ENCODE measurements at places on chromosomes 7 and 10. TPM values are rescaled to one million over a fixed set of nuclear protein-coding genes. Genes with fewer than 3 reads are reported as not detected.

The CDNF gene
- total RNA-seq = not detected

The GNAI1 gene
- total RNA-seq = 35.2 TPM

DNA sequence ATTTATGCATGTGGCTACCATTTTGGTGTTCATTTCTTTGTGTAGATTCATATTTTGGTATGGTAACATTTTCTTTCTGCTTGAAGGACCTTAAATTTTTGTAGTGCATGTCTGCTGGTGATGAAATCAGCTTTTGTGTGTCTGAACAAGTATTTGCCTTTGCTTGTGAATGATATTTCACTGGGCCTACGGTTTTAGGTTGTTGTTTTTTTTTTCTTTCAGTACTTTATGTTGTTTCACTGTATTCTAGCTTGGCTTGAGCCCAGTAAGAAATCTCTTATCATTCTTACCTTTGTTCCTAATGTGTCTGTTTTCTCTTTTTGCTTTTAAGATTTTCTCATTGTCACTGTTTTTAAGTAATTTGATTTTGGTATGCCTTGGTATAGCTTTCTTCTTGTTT, 31.9 kb downstream of the SAMD8 start:
- DNase-seq = no peak

- DNase-seq = no peak
These were observed 363.7 kb downstream of the BMPER start for GRCh38 chr7:34269084-34269483.

- no peak for DNase-seq
These were observed 65.4 kb downstream of the MGAM2 start for GRCh38 chr7:142176901-142177300.

DNA sequence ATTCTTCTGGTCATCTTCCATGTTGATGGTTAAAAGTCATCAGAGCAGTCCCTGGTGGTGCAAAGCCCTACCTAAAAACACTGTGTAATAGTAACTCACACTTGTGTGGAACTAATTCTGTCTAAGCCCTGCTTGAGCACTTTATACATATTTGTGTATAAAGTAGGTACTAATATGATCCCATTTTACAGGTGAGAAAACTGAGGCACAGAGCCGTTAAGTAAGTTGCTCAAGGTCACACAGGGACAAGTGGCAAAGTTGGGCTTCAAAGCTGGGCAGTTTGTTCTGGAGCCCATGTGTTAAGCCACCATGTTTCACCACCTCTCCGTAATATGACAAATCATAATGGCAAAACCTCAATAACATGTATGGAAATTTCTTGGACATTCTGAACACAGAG, 48.1 kb downstream of the BPGM start:
- DNase-seq = no peak

DNA sequence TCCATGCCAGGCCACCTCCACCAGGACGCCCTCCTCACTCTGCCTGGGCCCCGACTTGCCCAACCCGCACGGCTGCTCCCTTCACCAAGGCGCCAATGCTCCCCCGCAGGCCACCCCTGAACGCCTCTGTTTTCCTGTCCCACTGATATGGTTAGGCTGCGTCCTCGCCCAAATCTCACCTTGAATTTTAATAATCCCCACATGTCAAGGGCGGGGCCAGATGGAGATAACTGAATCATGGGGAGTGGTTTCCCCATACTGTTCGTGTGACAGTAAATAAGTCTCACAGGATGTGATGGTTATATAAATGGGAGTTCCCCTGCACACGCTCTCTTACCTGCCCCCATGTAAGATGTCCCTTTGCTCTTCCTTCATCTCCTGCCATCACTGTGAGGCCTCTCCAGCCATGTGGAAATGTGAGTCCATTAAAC, 29.8 kb downstream of the RSU1 start:
- DNase-seq = no peak
